ENCODE measurements at places on chromosomes 2 and 18.

- DNase-seq: no peak
These were observed 252.8 kb downstream of the MTX2 start for GRCh38 chr2:176521878-176522670.

- no peak for DNase-seq
These were observed 589.1 kb upstream of the CDH2 start for GRCh38 chr18:28766027-28766426.

- DNase-seq: no peak
These were observed 861 bp downstream of the LTBP1 start for GRCh38 chr2:32947484-32948143.

GRCh38 chr2:237943395-237944094 is 23.3 kb upstream of the UBE2F start:
- no peak for DNase-seq

GRCh38 chr18:49013961-49014604 is 63.3 kb upstream of the SMAD7 start:
- no peak for DNase-seq

- no peak for DNase-seq
These were observed 16.5 kb upstream of the ACSL3 start for GRCh38 chr2:222844323-222844722.

GRCh38 chr2:74931940-74932339 is 26.5 kb upstream of the POLE4 start:
- no peak for DNase-seq
